ENCODE measurements at places on chromosomes 1 and 21. TPM values are rescaled to one million over a fixed set of nuclear protein-coding genes. Genes with fewer than 3 reads are reported as not detected.

- no peak for DNase-seq
Measured at GRCh38 chr1:111739925-111740765, 950 bp upstream of the INKA2 start.

DNA sequence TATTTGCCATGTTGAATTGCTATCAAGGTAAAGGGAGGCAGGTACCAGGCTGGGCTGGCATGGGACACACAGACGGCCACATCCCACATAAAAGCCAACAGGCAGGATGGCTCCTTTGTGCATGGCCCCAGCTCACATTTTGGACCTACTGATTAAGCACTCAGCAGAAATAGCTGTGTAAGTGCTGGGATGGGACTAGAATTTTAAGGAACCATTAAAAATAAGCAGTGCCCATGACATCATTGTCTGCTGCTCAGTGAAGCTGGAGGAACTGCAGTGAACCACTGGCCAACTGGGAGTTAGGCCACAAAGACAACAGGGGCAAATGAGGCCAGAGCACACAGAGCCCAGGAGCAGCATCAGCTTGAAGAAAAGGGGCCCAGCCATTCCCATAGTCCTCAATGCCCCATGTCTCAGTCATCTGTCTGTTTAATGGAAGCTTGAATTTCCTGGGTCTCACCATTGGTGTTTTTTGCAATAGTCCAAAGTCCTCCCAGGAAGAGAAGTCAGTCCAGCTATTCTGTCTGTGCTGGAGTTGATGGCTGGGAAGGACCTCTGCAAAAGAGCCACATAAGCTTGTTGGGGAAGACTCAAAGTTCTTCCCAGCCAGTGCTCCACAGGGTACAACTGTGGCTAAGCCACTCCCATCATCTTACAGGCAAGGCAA lies 45.3 kb upstream of the TNR start:
- DNase-seq, result no peak

GRCh38 chr21:43262427-43262826 lies 93.6 kb downstream of the CRYAA start:
- no peak for DNase-seq

Gene IFFO2
- 26.3 TPM for polyA plus RNA-seq

DNA sequence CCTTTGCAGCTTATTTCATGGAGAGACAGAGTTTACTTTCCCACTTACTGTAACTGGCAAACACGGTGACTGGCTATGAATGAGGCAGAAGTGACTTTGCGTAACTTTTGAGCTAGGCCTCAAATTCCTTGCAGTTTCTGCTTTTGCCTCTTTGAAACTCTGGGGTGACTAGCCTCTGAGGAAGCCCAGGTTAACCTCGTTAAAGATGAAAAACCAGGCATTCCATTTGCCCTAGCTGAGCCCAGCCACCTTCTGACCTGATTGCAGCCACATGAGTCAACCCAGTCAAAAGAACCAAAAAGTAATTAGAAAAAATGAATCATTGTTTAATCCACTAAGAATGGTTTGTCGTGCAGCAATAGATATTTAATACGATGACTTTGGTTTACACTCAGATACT lies 20.4 kb downstream of the PRMT6 start:
- DNase-seq, result no peak

Gene S100A7A
- not detected for polyA plus RNA-seq

GRCh38 chr21:44024887-44025353 lies 12.8 kb downstream of the TRAPPC10 start:
- no peak for DNase-seq

Gene ADAMTS5
- 25.8 TPM for polyA plus RNA-seq

Gene RXFP4
- 0.19 TPM for polyA plus RNA-seq

- DNase-seq, result no peak
Measured at GRCh38 chr1:159925719-159926078, 392 bp upstream of the TAGLN2 start.

DNA sequence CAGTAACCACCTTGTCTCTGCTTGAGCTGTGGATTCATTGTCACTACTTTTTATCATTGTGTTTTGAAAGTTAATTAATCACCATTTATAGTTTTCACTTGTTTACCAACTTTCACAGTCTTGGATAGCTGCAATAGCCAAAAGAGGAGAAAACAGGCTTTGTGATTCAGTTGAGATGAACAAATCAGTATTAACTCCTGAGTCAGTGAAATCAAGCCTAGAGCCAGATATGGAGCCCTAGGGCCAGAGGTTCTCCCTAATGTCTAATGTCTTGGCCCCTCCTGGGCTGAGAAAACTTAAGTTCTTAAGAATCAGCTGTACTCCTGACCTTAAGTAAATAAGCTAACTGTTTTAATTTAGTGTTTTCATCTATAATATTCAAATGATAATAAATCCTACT lies 228.8 kb downstream of the DNM3 start:
- no peak for DNase-seq

GRCh38 chr1:3012456-3013291 lies 8.6 kb upstream of the ACTRT2 start:
- DNase-seq, result peak; percentile 51

GRCh38 chr1:203906932-203907331 lies 45.5 kb downstream of the SNRPE start:
- DNase-seq, result no peak

Gene PTGFR
- polyA plus RNA-seq, result 0.18 TPM

Gene KRTAP10-12
- not detected for polyA plus RNA-seq

GRCh38 chr1:35619237-35620121 lies 21.8 kb downstream of the PSMB2 start:
- no peak for DNase-seq

GRCh38 chr1:4970532-4970931 lies 316.1 kb downstream of the AJAP1 start:
- no peak for DNase-seq

Measured in left renal cortex interstitium (tissue), 4 donors.